Mammary microvascular endothelial cell (primary cell): ENCODE measurements at places on chromosomes 5 and 9. TPM values are rescaled to one million over a fixed set of nuclear protein-coding genes. Genes with fewer than 3 reads are reported as not detected.

Gene FGF10
- total RNA-seq, result not detected in 2 replicates

Gene PLPP6
- 7.2 and 9.2 TPM in 2 replicates for total RNA-seq

Gene MLANA
- not detected in 2 replicates for total RNA-seq

Gene SVEP1
- under 0.01 TPM in 1 of 2 replicates, not detected in the other for total RNA-seq

Gene FBXO38
- 30.8 and 33.5 TPM in 2 replicates for total RNA-seq

Gene SOHLH1
- total RNA-seq, result 0.34 TPM in 1 of 2 replicates, not detected in the other

Gene GOLGA2
- total RNA-seq, result 52.0 and 60.3 TPM in 2 replicates

Gene ADAMTS12
- total RNA-seq, result 0.10 TPM in 1 of 2 replicates, not detected in the other

Gene SMIM32
- not detected in 2 replicates for total RNA-seq

Gene SLC6A19
- not detected in 2 replicates for total RNA-seq

Gene OTP
- not detected in 2 replicates for total RNA-seq

Gene INPP5E
- total RNA-seq, result 16.3 and 17.7 TPM in 2 replicates

Gene SAP30L
- 27.4 and 28.8 TPM in 2 replicates for total RNA-seq

Gene TSSK1B
- not detected in 2 replicates for total RNA-seq

Gene SLC25A2
- total RNA-seq, result 0.15 TPM in 1 of 2 replicates, not detected in the other

Gene LCNL1
- not detected in 2 replicates for total RNA-seq

Gene SLC6A7
- not detected in 2 replicates for total RNA-seq

Gene QRFP
- total RNA-seq, result not detected in 2 replicates

Gene PCA3
- total RNA-seq, result 0.13 and 0.34 TPM in 2 replicates

Gene HTR1A
- total RNA-seq, result not detected in 2 replicates

Gene PHYKPL
- 20.2 and 25.8 TPM in 2 replicates for total RNA-seq

Gene ELP1
- total RNA-seq, result 21.5 and 35.8 TPM in 2 replicates

Gene GARIN3
- total RNA-seq, result not detected in 2 replicates

Gene FAM200C
- 2.3 and 4.3 TPM in 2 replicates for total RNA-seq

Gene ITGA1
- 12.7 and 21.5 TPM in 2 replicates for total RNA-seq

Gene BHMT2
- total RNA-seq, result 1.6 and 1.9 TPM in 2 replicates

Gene LCN12
- not detected in 2 replicates for total RNA-seq

Gene AGXT2
- total RNA-seq, result not detected in 2 replicates

Gene AGTPBP1
- 11.1 and 11.4 TPM in 2 replicates for total RNA-seq

Gene SLC2A6
- total RNA-seq, result 57.0 and 62.3 TPM in 2 replicates

Gene ARAP3
- total RNA-seq, result 37.1 and 39.6 TPM in 2 replicates

Gene NME5
- 0.07 and 0.39 TPM in 2 replicates for total RNA-seq

Gene PCDHGC3
- total RNA-seq, result 18.0 and 18.2 TPM in 2 replicates

Gene CORO2A
- total RNA-seq, result 0.84 and 1.1 TPM in 2 replicates
